ENCODE measurements at places on chromosomes 2 and 18. TPM values are rescaled to one million over a fixed set of nuclear protein-coding genes. Genes with fewer than 3 reads are reported as not detected.

- no peaks in the 10 kb centered on the region for H3K36me3 ChIP-seq
- H3K27me3 ChIP-seq = no peaks in the 10 kb centered on the region
- peak overlapping the region; percentile 61 for H3K4me3 ChIP-seq
- H3K27ac ChIP-seq = peak overlapping the region; percentile 99
- no peaks in the 10 kb centered on the region for H3K4me1 ChIP-seq
Measured at GRCh38 chr18:49812286-49813068, 856 bp downstream of the ACAA2 start.

Gene HNMT
- total RNA-seq = 62.2 TPM

Gene DYNAP
- total RNA-seq = not detected

- H3K27me3 ChIP-seq = no peaks in the 10 kb centered on the region
- no peaks in the 10 kb centered on the region for H3K36me3 ChIP-seq
- DNase-seq = no peak
- no peaks in the 10 kb centered on the region for H3K4me1 ChIP-seq
Measured at GRCh38 chr2:42185220-42185921, 16.2 kb downstream of the EML4 start.

Gene TNFRSF11A
- total RNA-seq = 80.6 TPM

DNA sequence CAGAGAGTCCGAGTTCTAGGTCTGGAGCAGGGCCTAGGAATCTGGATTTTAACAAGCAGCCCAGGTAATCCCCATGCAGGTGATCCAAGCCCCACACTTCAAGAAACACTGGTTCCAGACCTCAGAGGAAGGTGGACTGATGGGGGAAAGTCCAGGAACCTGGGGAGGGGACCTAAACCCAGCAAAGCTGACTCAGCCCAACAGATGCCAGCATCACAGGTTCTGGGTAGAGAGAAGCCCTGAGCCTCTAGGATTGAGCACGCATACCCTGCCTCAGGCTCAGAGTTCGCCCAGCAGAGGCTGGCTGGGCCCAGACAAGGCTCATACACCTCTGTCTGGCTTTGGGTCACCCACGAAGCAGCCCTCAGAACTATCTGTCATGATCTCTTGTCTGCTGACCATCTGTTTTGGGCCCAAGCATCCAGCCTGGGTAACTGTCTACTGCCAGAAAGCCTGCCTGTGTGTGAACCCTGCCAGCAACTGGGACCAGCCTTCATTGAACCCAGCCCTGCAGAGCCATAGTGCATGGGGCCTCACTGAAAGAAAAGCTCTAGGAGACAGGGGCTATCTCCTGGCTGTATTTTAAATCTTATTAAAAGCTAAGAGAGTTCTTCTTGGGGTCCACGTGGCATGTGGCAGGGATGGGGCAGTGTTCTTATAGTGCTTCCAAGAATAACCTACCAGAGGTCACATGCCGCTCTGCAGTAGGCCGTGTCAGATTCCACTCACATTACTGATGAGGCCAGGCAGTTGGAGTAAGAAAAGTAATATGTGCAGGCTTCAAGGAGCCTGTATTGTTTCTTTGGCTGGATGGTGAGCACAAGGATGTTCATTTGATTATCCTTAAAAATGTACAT is 7.4 kb downstream of the TMEM127 start:
- H3K27ac ChIP-seq = peak overlapping the region; percentile 39
- no peaks in the 10 kb centered on the region for H3K27me3 ChIP-seq
- H3K4me3 ChIP-seq = no peak overlapping the region
- H3K36me3 ChIP-seq = peaks cover 15% of the 10 kb centered on the region

GRCh38 chr2:44055229-44055628 is 59.4 kb upstream of the LRPPRC start:
- no peaks in the 10 kb centered on the region for H3K36me3 ChIP-seq
- H3K4me1 ChIP-seq = no peaks in the 10 kb centered on the region
- DNase-seq = no peak
- H3K4me3 ChIP-seq = no peak overlapping the region
- no peak overlapping the region for H3K27ac ChIP-seq

DNA sequence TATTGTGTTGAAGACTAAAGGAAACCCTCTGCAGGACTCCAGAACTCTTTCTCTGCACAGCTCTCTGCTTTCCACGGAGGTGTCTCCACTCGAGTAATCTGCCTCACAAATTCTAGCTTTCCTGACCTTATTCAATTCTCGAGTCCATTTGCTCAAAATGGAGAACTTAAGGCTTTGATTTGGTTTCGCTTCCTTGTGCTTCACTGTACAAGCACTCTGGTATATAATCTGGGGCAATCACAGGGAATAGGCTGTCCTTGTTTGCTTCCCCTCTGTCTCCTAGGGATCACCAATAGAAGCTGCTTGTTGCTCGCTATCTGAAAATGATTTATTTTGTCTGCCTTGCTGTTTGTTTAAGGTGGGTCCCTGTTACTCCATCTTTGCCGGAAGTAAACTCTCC is 129.1 kb upstream of the DOCK10 start:
- no peak for DNase-seq
- H3K36me3 ChIP-seq = no peaks in the 10 kb centered on the region
- no peaks in the 10 kb centered on the region for H3K27me3 ChIP-seq
- H3K4me3 ChIP-seq = no peak overlapping the region

Gene UBXN4
- total RNA-seq = 106 TPM

- H3K27ac ChIP-seq = no peak overlapping the region
- no peaks in the 10 kb centered on the region for H3K4me1 ChIP-seq
- no peak overlapping the region for H3K4me3 ChIP-seq
- DNase-seq = no peak
- H3K36me3 ChIP-seq = no peaks in the 10 kb centered on the region
- no peaks in the 10 kb centered on the region for H3K27me3 ChIP-seq
Measured at GRCh38 chr2:99890568-99891427, 251.6 kb downstream of the AFF3 start.

- H3K36me3 ChIP-seq = no peaks in the 10 kb centered on the region
- H3K27me3 ChIP-seq = no peaks in the 10 kb centered on the region
- H3K27ac ChIP-seq = no peak overlapping the region
- DNase-seq = no peak
- H3K4me1 ChIP-seq = no peaks in the 10 kb centered on the region
- H3K4me3 ChIP-seq = no peak overlapping the region
Measured at GRCh38 chr2:26580751-26581150, 60.4 kb downstream of the CIB4 start.

Gene DRC1
- not detected for total RNA-seq

Gene FAP
- 1.1 TPM for total RNA-seq

Gene DNAJC5G
- total RNA-seq = not detected

Gene IMPA2
- 150 TPM for total RNA-seq

DNA sequence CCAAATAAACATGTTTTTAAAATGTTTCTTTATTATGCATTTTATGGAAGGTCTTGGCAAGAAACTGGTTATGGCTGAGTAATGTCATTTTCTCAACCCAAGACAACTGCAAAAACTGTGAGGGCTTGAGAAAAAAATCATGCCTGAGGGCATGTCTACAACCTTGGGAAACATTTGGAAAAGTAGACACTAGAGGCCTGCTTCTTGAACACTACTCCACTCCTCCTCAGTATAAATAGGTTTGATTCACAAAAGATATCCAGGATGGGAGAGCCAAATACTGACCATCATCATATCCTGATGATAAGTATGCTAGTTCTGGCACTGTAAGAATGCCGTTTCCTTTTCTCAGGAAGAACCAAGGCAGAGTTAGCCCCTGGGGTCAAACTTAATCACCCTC is 71.1 kb downstream of the OSR1 start:
- no peak for DNase-seq
- H3K4me3 ChIP-seq = no peak overlapping the region

DNA sequence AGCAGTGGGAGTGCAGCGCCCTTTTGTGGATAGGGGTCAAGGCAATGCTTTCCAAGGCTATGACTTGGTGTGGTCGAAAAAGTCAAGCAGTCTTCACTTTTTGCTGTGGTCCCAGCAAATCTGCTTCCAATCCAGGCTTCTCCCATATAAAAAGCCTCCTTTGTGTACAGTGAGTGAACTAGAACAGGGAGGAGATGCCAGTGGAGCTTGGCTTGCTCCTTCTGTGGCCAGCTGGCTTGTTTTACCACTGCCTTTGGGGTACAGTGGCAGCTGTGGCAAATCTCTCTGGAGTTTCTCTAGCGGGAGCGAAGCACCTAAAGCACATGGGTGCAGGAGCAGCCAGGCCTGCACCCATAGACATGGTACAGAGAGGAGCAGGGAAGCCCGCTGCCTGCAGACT is 103.5 kb downstream of the MSH2 start:
- DNase-seq = no peak
- no peak overlapping the region for H3K27ac ChIP-seq
- no peaks in the 10 kb centered on the region for H3K36me3 ChIP-seq
- no peaks in the 10 kb centered on the region for H3K27me3 ChIP-seq
- no peak overlapping the region for H3K4me3 ChIP-seq
- no peaks in the 10 kb centered on the region for H3K4me1 ChIP-seq

DNA sequence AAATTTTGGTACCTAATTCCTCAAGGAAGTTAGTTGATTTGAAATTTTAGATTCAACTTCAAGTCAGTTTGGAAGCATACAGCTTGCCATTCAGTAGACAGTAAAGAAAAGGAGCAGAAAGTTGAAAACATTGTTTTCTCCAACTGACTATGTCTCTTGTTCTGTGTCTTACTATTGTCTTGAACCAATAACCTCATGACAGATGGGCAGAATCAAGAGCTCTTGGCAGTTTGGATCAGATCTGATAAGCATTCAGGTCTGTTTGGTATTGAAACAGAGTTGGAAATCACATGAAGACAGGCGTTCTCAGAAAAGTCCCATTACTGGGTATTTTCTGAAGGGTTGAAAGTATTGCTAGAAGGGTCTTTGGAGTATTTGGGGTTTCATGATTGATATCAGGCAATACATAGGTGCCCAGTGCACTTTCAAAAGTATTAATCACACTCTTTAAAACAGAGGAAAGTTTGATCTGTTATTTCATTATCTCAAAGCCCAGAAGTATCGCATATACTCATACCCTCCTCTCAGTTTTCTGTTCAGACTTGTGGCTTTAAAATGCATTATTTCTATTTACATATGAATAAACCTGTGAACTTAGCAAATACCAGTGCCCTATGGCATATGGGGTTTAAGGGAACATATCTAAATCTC is 428.4 kb upstream of the ZEB2 start:
- no peak overlapping the region for H3K4me3 ChIP-seq
- no peaks in the 10 kb centered on the region for H3K36me3 ChIP-seq
- DNase-seq = no peak
- H3K27me3 ChIP-seq = no peaks in the 10 kb centered on the region
- no peak overlapping the region for H3K27ac ChIP-seq

- H3K27me3 ChIP-seq = no peaks in the 10 kb centered on the region
- no peaks in the 10 kb centered on the region for H3K36me3 ChIP-seq
- no peaks in the 10 kb centered on the region for H3K4me1 ChIP-seq
- no peak for DNase-seq
Measured at GRCh38 chr2:990970-991369, 40.3 kb downstream of the SNTG2 start.

DNA sequence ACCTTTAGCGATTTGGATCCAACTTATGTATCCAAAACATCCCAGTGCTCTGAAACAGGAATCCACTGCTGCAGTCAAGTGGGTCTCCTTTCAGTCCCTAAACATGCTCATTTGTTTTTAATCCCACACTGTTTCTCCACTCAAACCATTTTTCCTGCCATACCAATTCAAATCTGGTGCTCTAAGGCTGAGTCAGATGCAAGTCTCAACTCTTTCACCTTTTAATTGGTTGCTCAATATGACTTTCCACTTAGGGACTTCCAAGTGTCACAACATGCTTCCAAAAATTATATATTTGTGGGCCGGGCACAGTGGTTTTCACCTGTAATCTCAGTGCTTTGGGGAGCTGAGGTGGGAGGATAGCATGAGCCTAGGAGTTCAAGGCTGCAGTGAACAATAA is 113.4 kb upstream of the TANK start:
- H3K27me3 ChIP-seq = no peaks in the 10 kb centered on the region
- H3K36me3 ChIP-seq = no peaks in the 10 kb centered on the region
- DNase-seq = no peak
- H3K27ac ChIP-seq = no peak overlapping the region
